ENCODE measurements at places on chromosomes 11 and 22.

DNA sequence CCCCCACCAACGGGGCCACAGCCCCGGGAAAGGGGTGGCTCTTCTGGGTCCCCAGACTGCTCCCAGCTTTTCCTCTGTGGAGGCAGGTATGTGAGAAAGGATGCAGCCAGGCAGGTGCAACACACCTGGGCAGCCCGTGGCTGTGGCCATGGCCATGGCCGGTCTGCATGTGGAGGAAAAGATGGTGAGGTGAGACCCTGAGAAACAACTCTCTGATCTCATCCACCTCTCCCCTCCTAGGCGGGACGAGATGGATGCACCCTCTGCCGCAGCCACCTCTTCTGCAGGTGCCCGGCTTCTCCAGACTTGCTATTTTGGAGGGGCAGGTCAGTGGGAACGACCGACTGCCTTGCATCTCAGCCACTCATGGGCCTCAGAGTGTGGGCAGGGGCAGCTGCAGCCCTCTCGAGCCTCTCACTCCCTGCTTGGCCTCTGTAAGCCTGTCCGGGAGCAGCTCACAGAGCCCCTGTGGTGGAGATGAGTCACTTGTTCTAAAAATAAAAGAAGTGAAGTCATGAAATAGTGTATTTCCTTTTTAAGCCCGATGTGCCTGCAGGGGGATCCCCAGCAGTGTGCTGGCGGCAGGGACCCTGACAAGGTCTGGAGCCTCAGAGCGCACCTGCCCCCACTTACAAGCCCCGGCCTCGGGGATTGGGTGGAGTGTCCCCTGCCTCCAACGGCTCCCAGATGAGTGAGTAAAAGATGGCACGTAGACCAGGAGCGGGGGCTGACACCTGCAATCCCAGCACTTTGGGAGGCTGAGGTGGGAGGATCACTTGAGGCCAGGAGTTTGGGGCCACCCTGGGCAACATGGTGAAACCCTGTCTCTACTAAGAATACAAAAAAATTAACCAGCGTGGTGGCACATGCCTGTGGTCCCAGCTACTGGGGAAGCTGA is 10.7 kb downstream of the SMIM38 start:
- no peak for DNase-seq

DNA sequence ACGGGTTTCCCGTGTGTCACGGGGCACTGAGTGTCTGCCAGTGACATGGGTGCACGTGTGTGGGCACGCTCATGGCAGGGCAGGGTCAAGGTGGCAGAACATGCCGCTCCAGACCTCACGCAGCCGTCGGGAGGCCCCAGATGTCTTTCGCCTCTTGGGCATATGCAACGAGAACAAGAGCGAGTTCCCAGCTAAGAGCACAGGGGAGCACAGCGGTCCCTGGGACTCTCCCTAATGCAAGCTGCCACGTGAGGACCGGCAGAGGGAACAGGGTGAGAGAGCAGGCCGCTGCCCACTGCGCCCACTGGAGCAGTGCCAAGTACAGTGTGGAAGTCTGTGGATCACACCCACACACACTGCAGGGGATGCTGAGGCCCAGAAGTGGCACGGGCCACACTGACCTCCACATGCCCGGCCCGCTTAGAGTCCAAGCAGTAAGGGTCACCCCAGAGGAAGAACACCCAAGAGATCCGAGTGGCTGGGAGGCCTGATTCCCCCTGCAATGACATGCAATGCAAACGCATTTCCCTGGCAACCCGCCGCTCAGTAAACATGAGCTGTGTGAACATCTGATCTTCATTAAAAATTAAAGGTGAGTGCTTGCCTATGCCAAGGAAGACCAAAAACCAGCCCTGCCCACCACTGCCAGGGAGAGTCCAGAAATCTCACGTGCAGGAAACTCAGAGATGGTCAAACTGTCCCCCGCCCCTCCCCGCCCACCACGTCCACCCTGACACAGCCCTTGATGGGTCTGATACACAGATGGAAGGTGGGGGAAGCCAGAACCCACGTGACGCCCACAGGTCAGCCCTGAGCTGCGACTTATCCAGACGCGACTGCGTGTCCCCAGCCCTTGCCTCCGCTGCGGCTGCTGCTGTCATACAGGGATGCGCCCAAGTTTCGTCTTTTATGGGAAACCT is 11.7 kb downstream of the CERK start:
- no peak for DNase-seq

DNA sequence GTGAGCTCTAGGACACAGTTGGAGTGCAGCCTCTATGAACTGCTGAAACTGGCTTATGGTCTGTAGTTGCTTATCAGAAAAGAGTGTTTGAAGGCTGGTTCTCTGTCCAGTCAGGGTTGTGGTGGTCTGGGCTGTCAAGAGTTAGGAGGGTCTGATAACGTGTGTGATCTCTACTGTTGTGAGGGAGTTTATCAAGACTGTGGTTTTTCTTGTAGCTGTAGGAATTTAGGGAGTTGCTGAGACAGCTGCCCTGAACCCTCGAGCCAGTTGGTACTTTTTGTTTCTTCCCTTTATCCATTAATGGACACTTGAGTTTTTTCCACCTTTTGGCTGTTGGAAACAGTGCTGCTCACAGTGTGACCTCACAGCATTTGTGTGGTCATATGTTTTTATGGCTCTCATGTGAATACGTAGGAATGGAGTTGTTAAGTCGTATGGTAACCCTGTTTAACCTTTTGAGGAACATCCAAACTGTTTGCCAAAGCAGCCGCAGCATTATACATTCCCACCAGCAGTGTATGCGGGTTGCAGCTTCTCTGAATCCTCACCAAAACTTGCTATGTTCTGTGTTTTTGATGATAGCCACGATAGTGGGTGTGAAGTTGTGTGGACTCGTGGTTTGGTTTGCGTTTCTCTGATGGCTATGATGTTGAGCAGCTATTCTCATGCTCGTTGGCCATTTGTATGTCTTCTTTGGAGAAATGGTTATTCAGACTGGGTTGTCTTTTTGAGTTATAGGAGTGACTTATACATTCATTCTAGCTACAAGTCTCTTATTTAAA is 20.9 kb upstream of the DGCR8 start:
- no peak for DNase-seq

- DNase-seq, result no peak
Measured at GRCh38 chr11:13338019-13338426, 60.4 kb downstream of the BMAL1 start.

Data from suprapubic skin (tissue), 4 donors.